Activated T-helper 1 cell treated with Interleukin-2 at 50 U/mL for 16 hours (primary cell): ENCODE measurements at places on chromosomes 13 and 19.
A peak's percentile ranks its signal among the peaks of the same experiment; 100 is the strongest.

GRCh38 chr19:17784201-17785008, 10.5 kb upstream of the B3GNT3 start:
- DNase-seq = peak; percentile 46

- no peak for DNase-seq
These were observed 4.9 kb upstream of the LILRA5 start for GRCh38 chr19:54317965-54318240.

GRCh38 chr13:50720861-50721671, 122.4 kb downstream of the DLEU7 start:
- no peak for DNase-seq

- no peak for DNase-seq
These were observed 46.8 kb downstream of the COG3 start for GRCh38 chr13:45511310-45512097.

DNA sequence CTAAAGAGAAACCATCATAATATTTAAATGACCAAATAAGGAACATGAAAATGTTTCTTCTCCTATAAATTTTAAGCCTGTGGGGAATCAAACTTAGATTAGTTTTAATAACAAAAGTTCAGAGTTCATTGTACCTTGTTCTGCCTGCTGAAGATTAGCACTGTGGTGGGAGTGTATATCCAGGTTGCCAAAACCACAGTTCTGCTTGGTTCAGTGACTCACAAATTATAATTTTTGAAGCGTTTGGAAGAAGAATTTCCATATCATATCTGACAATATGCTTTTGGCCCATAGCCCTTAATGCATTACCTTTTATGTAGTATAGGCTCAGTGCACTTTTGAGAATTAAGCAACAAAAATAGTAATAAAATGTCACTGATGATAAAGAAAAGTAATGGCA, 545.2 kb downstream of the GPC6 start:
- DNase-seq = no peak
